ENCODE measurements at places on chromosomes 7 and 10. TPM values are rescaled to one million over a fixed set of nuclear protein-coding genes. Genes with fewer than 3 reads are reported as not detected.

GRCh38 chr10:132154931-132155330 is 31.8 kb upstream of the DPYSL4 start:
- DNase-seq: no peak

DNA sequence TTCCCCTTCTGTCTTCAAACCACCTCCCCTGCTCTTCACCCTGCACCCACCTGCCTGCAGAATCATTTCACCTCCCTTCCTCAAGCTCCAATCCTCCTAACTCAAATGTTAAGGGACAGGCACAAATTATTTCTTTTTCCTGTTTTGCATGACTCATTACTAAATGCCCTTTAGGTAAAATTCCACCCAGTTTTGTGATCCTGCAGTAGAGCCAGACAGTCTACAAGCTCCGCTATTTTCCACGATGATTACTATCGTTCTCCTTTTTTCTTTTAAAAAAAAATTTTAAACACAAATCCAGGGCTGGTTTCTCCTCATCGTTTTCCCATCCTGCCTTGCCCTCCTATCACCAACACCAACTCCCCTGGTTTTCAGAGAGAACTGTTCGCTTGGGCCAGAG is 186.8 kb upstream of the YAE1 start:
- DNase-seq: no peak

RNF32 gene
- 2.7 TPM for total RNA-seq

DNA sequence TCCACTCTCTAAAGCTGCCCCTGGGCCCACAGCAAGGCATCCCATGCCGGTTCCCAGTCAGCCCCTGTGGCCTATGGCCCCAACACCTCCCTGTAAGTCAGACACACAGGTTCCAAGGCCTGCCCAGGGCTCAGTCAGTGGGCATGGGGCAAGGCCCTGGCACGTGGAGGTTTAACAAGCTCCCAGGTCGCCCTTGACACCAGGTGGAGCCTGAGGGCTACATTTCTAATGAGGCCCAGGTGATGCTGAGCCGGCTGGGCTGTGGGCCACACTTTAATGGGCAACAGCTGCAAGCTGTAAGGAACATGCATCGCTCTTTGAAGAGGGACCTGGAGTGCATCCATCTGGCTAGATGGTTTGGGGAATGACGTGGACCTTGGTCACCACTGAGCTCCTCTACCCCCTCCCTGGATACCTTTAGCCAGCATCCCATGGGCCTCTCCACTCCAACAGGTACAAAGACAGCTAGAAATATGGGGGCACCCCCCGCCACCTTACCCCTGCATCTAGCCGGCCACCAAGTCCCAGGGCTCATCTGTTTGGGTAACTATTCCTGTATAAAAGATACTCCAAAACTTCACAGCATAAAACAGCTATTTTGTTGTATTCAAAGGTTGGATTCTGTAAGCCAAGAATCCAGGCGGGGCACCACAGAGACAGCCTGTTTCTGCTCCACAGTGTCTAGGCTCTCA is 122.5 kb downstream of the OAT start:
- DNase-seq: no peak

- no peak for DNase-seq
Observed at GRCh38 chr10:47036771-47037170, 125.5 kb downstream of the PTPN20 start.

- DNase-seq: no peak
Observed at GRCh38 chr10:32943854-32944661, 14.0 kb downstream of the ITGB1 start.
